ENCODE measurements at places on chromosomes 7 and 10. TPM values are rescaled to one million over a fixed set of nuclear protein-coding genes. Genes with fewer than 3 reads are reported as not detected.

GRCh38 chr7:101814991-101815825 is 2.2 kb upstream of the CUX1 start:
- peak; percentile 53 for DNase-seq

ADAM8 gene
- 12.8 TPM for total RNA-seq

TBXAS1 gene
- 5.2 TPM for total RNA-seq

- no peak for DNase-seq
Observed at GRCh38 chr7:44149571-44150465, 8.7 kb upstream of the MYL7 start.

DNA sequence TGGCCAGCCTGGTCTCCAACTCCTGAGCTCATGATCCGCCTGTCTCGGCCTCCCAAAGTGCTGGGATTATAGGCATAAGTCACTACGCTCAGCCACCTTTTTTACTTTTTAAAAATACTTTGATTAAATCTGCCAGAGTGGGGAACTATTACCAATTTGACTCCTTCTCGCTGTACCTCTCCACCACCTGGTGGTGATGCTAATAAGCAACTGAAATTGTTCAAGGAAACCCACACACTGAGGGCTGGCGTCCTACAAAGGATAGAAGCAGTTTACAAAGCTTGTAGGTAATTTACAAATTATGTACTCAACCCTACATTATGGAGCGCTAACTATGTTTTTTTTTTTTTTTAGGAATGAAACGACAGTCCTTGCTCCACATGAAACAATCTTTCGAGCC is 111.1 kb downstream of the CPED1 start:
- no peak for DNase-seq

C10orf67 gene
- total RNA-seq, result 7.1 TPM

Data from testis (tissue), 5 donors.